ENCODE measurements at places on chromosomes 7 and 10. TPM values are rescaled to one million over a fixed set of nuclear protein-coding genes. Genes with fewer than 3 reads are reported as not detected.

LRRN3 gene
- total RNA-seq = 0.43 TPM

DYNC1I1 gene
- 0.38 TPM for total RNA-seq

CHST15 gene
- 0.25 TPM for total RNA-seq

ADRB1 gene
- not detected for total RNA-seq

DNA sequence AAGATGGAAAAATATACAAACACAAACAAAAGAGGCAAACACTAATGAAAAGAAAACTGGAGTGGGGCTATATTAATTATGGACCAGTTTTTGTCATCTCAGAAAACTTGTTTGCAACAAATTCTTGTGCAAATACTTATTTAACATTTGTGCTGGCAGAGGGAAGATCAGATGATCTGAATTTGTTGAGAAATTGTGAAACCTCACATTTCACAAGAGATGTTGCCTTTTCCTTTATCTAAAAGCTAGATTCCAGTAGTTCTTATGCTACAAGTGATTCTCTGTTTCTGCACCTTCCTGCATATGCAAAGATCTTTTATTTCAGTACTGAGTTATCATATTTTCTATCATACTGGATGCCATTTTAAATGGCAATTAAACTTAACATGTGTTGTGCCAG lies 320.7 kb downstream of the SUGCT start:
- peak; percentile 42 for DNase-seq

OR9A2 gene
- total RNA-seq = not detected

- DNase-seq = no peak
Measured at GRCh38 chr10:124592736-124593430, 131.3 kb downstream of the LHPP start.

BTBD16 gene
- not detected for total RNA-seq

GIGYF1 gene
- total RNA-seq = 19.5 TPM

ADD3 gene
- total RNA-seq = 128 TPM

SLC18A3 gene
- not detected for total RNA-seq

- no peak for DNase-seq
Measured at GRCh38 chr7:88516429-88516828, 209.7 kb upstream of the STEAP4 start.

DNA sequence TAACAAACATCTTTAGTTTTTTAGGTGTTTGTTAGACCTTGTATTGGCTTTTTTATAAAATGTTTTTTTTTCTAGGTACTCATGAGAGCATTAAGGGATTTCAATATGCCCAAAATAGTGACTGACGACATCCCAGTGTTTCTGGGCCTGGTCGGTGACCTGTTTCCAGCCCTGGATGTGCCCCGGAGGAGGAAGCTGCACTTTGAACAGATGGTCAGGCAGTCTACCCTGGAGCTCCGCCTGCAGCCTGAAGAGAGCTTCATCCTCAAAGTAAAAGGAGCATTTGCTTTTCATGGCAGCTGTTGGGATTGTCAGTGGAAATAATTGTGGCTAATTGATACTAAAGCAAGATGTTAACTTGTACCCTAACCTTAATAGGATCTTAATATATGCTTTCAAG lies 161.5 kb downstream of the DNAH11 start:
- no peak for DNase-seq

DNA sequence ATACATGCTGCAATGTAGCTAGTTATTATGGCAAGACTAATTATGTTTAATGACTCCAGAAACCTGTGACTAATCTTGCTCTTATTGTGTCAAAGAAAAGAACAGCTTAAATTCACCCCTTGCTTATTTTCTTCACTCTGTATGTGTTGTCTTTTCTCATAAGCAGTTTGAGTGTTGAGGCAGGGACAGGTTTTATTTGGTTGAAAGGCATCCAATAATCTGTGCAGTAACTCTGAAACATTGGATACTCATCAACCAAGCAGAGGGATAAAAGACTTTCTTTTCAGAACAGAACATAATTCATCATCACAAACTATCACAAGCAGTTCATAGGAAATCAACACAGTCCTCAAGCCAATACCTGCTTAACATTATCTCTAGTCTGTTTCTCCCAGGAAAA lies 797.6 kb upstream of the MBL2 start:
- no peak for DNase-seq

GRCh38 chr7:100122067-100122466 lies 2.6 kb downstream of the CNPY4 start:
- no peak for DNase-seq
